ENCODE measurements at places on chromosomes 1 and 21.

DNA sequence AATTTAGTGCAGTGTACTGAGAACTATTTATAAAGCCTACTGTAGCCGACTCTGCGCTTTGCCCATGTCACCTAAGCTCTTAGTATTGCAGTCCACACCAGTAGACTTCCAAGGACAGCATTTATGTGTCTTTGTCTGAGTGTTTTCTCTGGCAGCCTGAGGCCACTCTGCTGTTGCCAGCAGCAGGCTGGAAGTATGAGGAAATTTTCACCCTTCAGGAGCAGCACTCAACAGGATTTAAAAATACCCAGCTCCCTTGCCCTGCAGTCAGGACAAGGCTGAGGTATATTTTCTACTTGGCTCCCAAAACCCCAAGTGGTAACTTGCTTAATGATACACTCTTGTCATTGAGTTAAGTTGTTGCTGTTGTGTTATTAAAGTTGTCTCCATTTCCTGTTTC is 230.1 kb downstream of the SRGAP2C start:
- DNase-seq, result no peak

GRCh38 chr1:16114527-16115467 is 41.1 kb downstream of the EPHA2 start:
- DNase-seq, result no peak

- DNase-seq, result no peak
These were observed 194.0 kb downstream of the NRIP1 start for GRCh38 chr21:14870853-14871149.

GRCh38 chr1:159951016-159951415 is 3.0 kb downstream of the SLAMF9 start:
- DNase-seq, result no peak

DNA sequence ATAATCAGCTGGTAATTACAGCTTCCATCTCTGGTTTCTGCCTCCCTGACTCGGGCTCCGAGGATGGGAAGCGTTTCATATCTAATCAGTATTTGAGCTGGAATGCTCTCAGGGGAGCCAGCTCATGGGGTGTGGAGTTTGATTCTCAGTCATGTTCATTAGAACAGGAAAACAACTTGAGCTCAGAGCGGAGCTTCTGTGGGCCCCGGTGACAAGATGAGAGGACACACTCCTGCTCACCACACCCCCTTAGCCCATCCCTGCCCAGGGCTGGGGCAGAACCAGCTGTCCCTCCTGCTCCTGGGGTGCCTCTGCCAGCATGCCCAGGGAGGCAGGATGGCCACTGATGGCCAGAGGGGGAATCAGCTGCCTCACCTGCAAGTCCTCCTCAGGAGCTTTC is 726.0 kb downstream of the PTPRU start:
- DNase-seq, result no peak

DNA sequence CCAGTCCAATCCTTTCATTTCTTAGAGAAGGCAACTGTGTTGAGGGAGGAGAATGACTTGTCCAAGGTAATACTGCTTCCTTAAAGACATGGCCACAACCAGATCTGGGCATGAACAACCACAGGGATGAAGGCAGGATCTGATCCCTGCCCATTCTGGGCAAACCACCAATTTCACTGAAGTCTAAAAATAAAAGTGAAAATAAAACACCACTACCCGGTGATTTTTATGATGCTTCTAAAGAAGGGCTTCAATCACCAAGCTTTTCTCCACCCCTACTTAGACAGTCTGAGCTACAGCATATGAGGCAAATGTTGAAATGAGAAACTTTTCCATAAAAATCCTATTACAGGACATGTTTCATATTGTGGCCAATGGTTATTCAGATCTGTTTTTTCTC is 133.0 kb downstream of the PTPN14 start:
- no peak for DNase-seq

GRCh38 chr21:21232320-21232719 is 234.1 kb downstream of the NCAM2 start:
- peak; percentile 65 for DNase-seq

DNA sequence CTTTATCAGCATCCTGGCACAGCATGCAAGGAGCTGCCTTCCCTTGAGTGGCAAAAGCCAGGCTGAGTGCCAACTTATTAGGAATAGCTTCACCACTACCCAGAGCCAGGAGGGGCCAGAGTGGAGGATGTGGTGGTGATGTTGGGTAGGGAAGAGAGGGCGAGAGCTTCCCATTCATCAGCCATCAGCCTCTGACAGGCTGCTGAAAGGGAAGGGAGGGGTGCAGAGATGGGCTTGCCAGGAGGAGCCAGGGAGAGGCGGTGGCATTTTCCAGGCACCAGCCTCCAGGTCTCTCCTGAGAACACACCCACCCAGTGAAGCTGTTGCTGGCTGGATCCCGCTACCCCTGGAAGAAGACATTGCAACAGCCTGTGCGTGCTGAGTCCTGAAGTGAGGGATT is 168.5 kb downstream of the ACTL8 start:
- no peak for DNase-seq

DNA sequence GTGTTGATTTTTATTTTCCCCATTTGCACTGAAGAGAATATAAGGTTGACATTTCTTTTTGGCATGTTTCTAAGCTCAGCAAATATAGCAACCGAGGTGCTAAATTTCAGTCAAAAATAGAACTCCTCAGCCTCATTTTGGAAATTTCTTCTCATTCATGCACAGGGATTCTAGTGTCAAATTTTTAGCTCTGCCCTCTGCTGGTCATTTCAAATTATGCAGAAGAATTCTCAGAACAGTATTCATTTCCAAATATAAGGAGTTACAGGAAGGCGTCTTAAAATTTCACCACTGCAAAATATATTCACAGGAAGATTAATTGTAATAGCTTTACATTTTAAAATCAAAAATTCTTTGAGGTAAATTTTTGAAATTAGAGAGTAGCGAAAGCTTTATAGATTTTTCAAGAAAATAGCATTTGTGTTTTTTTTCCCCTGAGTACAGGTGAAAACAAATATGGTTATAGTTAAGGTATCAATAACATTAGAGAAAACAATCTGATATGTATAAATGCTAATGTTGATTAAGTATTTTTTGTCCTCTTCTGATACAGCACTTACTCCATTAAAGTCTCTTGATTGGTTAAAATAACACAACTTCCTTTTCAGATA is 57.9 kb downstream of the FMN2 start:
- peak; percentile 72 for DNase-seq

DNA sequence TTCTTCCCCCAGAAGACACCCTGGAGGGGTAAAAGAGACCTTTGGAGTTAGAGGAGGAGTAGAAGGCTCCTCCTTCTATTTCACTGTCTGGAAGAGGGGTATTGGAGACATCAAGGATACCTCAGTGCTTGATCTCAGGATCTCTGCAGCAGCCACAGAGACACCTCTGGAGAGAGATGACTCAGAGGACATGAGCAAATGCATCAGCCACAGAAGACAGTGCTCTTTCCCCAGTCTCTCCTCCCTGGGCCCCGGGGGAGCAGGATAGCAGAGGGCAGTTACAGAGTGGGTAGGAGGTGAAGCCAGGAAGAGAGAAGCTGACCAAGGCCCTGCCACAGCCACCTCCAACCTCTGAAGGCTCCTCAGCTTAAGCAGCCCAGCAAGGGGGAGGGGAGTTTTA is 15.3 kb upstream of the TEDDM1 start:
- no peak for DNase-seq

GRCh38 chr1:173532237-173532636 is 55.1 kb downstream of the PRDX6 start:
- no peak for DNase-seq

DNA sequence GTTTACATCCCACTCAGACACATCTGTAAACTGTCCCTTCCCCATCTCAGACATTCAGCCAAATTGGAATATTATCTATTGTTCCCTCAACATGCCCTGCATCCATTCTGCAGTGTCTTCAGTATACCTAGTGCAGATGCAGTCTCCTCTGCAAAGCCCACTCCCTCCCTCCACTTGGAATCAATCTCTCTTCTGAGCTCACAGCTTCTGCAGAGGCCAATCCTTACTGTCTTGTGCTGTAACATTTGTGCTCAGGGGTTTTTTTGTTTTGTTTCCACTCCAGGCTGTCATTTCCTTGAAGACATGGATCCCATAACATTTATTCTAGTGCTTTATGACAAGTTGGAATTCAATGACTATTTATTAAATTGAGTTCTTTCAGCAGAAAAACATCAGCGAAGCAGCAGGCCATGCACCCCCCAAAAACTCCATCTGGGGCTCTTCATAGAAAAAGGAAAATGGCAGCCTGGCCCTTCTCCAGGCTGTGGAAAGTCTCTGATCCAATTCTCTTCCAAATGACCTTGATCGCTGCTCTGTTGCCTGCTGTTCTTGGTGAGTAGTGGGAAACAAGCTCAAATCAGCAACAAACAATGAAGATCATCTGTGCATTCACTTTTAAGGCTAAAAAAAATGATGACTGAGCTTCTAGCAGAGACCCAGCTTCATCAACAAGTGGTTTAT is 8.7 kb downstream of the C4BPA start:
- no peak for DNase-seq

GRCh38 chr1:75208862-75209261 is 74.7 kb downstream of the LHX8 start:
- DNase-seq, result no peak

DNA sequence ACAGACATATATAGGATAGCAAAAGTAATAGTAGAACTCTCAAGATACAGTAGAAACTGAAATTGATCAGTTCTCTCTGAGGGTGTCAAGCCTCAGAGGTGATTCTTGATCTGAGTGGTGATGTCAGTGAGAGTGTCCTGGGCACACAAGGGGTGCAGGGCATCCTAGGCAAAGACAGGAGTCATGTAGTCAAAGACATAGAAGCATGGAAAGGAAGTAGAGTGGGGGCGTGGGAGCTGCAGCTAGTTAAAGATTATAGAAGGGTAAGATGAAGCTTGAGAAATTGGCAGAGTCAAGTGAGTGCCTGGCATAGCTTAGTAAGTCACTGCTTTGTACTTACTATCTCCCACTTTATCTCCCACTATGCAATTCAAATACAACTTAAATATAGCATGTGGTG is 22.8 kb downstream of the CDC7 start:
- DNase-seq, result peak; percentile 18

DNA sequence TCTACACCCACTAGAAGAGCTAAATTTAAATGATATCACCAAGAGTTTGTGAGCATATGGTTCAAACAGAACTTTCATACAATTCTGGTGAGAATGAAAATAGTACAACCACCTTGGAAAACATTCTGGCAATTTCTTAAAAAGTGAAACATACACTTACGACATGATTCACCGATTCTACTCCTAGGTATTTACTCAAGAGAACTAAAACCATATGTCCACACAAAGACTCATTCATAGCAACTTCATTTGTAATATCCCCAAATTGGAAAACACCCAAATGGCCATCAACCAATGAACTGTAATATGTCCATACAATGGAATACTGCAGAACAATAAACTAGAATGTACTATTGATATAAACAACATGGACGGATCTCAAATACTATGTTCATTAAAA is 51.2 kb upstream of the ADAM30 start:
- DNase-seq, result no peak

GRCh38 chr1:205064741-205065316 is 19.4 kb downstream of the TMEM81 start:
- DNase-seq, result no peak

GRCh38 chr1:243213045-243213787 is 41.9 kb downstream of the CEP170 start:
- no peak for DNase-seq

DNA sequence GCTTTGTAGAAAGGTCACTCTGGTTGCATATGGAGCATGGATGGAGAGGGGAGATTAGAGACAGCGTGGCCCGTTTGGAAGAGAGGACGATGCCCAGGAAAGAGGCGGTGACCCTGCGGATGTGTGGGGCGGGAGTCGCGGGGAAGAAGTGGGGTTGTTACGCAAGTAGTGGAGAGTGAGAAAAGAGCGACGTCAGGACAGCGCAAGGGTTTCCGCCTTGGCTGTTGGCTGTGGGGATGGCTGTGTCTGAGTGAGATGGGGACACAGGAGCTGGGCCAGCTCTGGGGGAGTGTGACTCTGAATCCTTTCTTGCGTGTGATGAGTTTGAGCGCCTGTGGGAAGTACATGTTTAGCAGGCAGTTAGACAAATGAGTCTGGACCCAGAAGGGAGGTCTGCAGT is 3.8 kb downstream of the B4GALT2 start:
- no peak for DNase-seq

GRCh38 chr21:34613679-34614627 is 960 bp downstream of the RCAN1 start:
- peak; percentile 9 for DNase-seq

- peak; percentile 26 for DNase-seq
These were observed 55.7 kb upstream of the NADK start for GRCh38 chr1:1833916-1834325.

DNA sequence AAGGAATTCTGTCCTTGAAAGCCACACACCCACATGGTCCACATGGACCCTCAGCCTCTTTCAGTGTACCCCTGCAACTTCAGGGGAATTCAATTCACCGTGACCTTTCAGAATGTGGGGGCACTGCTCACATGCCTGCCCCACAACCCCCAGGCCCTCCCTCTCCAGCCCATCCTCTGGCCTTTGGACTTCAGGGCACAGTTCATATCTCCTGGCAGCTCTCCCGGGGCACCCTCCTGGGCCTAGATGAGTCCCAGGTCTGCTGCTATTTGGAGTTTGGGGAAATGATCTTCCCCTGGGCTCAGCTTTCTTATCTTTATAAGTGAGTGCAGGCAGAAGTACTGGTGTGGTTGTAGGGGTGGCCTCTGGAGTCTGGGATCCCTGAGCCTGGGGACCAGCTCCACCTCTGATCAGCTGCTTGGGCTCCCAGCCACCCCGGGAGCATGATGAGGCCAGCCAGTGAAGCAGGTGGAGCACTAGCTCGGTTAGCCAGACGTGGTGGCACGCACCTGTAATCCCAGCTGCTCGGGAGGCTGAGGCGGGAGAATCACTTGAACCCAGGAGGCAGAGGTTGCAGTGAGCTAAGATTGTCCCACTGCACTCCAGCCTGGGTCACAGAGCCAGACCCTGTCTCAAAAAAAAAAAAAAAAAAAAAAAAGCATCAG is 15.8 kb downstream of the C1orf167 start:
- no peak for DNase-seq

- no peak for DNase-seq
These were observed 7.8 kb downstream of the PIK3CD start for GRCh38 chr1:9659328-9659727.

DNA sequence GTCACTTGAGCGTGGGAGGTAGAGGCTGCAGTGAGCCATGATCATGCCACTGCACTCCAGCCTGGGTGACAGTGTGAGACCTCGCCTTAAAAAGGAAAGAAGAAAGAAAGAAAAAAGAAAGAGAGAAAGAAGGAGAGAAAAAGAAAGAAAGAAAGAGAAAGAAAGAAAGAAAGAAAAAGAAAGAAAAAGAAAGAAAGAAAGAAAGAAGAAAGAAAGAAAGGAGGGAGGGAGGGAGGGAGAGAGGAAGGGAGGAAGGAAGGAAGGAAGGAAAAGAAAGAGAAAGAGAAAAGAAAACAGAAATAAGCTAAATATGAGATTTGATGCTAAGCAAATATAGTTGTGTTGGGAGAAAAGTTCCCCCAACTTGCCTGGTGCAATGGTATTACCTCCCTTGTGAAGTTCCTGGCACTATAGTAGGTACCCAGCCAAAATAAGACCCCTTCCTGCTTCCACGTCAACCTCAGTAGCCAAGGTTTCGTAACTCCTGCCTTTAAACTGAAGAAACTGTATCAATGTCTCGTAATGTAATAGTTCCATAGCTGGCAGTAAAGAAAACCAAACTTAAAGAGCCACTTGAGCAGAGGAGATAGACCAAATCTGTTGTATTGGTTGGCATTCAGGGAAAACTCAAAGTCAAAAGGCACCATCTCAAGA is 88.1 kb upstream of the HNRNPU start:
- DNase-seq, result no peak
